ENCODE measurements at places on chromosomes 13 and 19.

DNA sequence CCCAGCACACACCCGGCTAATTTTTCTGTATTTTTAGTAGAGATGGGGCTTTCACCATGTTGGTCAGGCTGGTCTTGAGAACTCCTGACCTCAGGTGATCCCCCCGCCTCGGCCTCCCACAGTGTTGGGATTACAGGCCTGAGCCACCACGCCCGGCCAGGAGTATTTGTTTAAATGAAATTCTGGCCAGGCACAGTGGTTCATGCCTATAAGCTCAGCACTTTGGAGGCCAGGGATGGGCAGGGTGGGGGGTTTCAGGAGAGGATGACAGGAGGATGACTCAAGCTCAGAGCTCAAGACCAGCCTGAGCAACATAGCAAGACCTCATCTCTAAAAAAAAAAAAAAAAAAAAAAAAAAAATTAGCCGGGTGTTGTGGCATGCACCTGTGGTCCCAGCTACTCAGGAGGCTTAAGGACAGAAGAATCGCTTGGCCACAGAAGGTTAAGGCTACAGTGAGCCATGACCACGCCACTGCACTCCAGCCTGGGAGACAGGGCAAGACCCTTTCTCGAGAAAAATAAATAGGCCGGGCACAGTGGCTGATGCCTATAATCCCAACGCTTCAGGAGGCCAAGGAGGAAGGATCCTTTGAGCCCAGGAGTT is 8.2 kb upstream of the DHDH start:
- DNase-seq, result no peak

GRCh38 chr13:95253033-95253432 is 48.2 kb downstream of the ABCC4 start:
- no peak for DNase-seq

GRCh38 chr13:59680429-59681024 is 483.2 kb downstream of the DIAPH3 start:
- DNase-seq, result no peak

DNA sequence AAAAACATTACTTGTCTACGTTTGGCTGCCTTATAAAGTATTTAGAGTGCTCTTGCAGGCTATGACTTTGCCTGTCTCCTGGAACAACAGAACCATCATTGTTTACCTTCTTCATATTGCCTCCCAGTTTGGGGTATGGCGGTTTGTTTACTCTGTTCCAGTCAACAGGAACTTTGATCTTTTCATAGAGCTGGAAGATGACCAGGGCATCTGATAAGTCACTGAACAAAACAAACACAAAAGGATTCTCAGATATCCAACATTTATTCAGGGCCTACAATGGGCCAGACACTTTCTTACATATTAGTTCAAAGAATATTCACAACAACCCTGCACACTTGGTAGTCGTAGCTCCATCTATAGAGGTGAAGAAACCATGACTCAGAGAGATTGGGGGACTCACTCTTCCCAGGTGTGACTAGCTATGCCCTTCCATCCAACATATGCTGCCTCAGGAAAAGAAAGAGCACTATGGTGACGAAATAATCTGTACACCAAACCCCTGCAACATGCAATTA is 38.4 kb upstream of the CPB2 start:
- no peak for DNase-seq
